ENCODE measurements at places on chromosomes 5 and 9.

GRCh38 chr9:33320568-33321261 is 30.4 kb downstream of the NFX1 start:
- peak; percentile 61 for DNase-seq

GRCh38 chr9:105425816-105426433 is 21.9 kb upstream of the FSD1L start:
- no peak for DNase-seq

- DNase-seq: no peak
Observed at GRCh38 chr5:84303315-84303714, 81.4 kb downstream of the EDIL3 start.

GRCh38 chr9:76087976-76088375 is 197.5 kb downstream of the PCSK5 start:
- DNase-seq: no peak

- no peak for DNase-seq
Observed at GRCh38 chr5:67476531-67476930, 279.9 kb upstream of the CD180 start.

GRCh38 chr5:57527870-57528269 is 45.3 kb upstream of the ACTBL2 start:
- DNase-seq: no peak

DNA sequence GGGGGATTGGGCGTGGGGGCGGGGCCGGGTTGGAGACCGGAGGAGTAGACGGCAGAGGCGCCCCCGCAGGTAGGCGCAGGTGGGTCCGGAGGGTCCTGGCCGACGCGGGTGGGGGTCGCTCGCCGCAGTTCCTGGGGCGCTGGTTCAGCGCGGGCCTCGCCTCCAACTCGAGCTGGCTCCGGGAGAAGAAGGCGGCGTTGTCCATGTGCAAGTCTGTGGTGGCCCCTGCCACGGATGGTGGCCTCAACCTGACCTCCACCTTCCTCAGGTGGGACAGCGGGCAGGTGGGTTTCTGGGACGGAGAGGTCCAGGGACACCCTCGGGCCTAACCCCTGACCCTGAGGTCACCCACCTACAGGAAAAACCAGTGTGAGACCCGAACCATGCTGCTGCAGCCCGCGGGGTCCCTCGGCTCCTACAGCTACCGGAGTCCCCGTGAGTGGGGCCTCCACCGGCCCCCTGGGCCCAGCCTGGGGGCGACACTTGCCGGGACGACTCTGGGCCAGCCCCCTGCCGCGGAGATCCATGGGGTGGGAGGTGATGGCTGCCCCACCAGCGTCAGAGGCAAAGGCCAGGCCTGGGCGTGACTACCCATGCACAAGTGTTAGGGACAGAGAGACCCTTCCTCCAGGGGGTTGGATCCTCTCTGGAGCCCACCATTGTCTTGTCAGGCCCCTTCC is 1.7 kb downstream of the PTGDS start:
- no peak for DNase-seq

- DNase-seq: no peak
Observed at GRCh38 chr9:133914442-133915342, 77.4 kb downstream of the VAV2 start.

- no peak for DNase-seq
Observed at GRCh38 chr9:107874591-107875369, 385.2 kb upstream of the KLF4 start.

GRCh38 chr5:88556406-88556805 is 287.8 kb upstream of the TMEM161B start:
- no peak for DNase-seq

DNA sequence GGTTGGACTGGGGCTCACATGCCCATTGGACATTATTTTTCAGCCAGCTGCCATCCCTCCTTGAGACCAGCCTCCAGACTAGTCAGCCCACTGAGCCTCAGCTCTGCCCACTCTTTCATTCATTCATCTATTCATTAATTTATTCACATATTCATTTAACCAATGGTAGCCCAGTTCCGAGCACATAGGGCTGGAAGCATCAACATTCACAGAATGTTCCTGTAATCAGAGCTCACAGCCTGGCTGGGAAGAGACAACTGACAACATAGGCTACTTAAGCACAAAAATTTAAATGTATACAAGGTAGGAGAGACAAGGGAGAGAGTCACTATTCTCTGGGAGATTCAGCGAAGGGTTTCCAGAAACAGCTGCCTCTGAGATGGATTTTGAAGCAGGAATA is 17.0 kb upstream of the PBX3 start:
- DNase-seq: no peak

- DNase-seq: peak; percentile 5
Observed at GRCh38 chr5:159987031-159987674, 21.8 kb upstream of the TTC1 start.

GRCh38 chr9:110260911-110261310 is 4.6 kb upstream of the TXN start:
- no peak for DNase-seq

GRCh38 chr9:4796988-4797853 is 4.5 kb downstream of the RCL1 start:
- DNase-seq: no peak

- DNase-seq: no peak
Observed at GRCh38 chr5:95963650-95964410, 2.2 kb upstream of the ELL2 start.

DNA sequence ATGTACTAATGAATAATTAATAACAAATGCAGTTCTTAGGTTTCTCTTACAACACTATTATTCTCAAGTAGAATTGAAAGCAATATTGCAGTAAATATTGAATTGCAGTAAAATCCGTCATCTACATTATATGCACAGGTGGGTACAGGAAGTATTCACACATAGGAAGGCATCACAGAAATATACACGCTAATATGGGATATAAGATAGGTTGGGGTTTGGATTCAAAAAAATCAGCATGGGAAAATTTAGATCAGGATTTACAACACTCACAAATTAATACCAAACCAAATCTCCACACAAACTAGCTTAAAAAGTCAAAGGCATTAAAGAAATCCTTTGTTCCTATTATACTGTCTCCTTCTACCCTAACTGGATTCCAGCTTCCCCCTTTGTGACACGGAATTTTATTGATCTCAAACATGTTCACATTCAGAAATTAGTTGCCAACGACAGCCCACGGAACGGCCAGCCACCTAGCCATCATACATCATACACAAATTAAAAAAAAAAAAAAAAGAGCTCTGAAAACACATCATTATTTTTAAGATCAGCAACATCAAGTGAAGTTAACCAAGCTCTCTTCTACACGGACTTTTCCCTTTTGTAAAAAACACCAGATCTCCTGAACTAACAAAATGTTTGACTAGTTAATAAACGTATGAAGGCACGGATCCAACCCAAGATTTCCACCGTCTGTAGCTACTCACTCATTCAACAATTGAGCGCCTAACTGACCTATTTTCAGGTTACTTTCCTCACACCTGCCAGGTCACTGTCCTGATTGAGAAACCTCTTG is 2.2 kb downstream of the NR6A1 start:
- no peak for DNase-seq

DNA sequence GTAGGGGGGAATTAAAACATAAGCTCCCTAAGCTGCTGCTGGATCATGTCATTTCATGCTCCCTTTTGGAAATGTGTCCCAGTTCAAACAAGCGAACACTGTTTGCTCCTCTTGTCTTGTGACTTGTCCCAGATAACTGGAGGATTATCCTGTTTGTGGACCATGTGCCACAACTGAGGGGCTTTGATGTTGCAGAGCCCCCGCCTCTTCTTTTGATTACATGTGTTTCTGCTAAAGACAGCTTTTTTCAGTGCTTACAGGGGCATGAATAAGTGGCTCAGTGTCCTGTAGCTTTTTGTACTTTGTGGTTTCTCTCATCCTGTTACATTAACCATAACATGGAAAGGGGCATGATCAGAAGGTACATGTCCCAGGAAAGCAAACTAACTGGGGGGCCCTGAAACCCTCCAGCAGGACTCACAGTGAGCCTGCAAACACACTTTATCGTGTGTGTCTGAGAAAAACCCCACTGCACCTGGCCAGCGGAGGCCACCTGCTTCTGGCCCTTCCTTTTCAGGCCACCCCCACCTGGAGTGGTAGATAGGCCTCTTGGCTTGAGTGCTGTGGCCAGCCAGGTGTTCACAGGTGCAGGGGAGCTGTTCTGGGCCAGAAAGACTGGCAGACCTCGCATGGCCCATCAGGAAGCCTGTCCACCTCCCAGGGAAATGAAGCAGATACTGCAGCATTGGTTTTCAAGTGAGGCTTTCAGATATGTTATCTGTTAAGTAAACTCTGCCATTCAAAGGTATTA is 285.6 kb downstream of the FANCC start:
- DNase-seq: no peak

DNA sequence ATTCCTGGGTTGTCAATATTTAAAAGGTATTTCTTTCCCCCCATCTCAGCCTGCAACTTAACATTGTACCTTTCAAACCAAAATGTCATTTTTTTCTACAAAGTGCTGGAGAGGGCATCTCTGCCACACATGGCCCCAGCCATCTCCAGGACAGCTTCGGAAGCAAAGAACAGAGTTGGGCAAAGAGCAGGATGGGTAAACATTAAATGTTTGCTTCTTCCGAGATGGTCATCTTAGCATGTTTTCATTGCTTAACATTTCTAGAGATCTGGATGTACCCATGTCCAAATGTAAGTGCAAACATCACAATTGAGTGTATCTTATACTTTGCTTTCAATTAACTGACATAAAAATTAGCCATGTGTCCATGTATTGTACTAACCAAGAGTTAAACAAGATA is 14.3 kb upstream of the F2RL2 start:
- no peak for DNase-seq

DNA sequence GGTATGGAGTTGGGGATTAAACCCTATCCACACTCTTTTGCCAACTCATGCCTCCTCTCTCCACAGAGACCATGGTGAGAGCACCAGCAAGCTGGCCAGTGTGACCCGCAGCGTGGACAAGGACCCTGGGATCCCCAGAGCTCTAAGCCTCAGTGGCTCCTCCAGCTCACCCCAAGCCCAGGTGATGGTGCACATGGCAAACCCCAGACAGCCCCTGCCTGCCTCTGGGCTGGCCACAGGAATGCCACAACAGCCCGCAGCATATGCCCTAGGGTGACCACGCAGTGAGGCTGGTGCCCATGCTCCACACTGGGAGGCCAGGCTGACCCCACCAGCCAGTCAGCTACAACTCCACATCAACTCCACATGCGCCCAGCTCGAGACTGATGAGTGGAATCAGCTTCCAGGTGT is 11.5 kb upstream of the CARD19 start:
- DNase-seq: no peak

- DNase-seq: no peak
Observed at GRCh38 chr5:99061711-99062110, 132.9 kb upstream of the CHD1 start.

Data from pulmonary artery endothelial cell (primary cell).